ENCODE measurements at places on chromosomes 11 and 22. TPM values are rescaled to one million over a fixed set of nuclear protein-coding genes. Genes with fewer than 3 reads are reported as not detected.
A peak's percentile ranks its signal among the peaks of the same experiment; 100 is the strongest.

Gene GGT5
- total RNA-seq = 12.3 TPM

Gene GTPBP1
- total RNA-seq = 75.6 TPM

Gene AGBL2
- 11.1 TPM for total RNA-seq

Gene MRGPRX4
- not detected for total RNA-seq

Gene CCDC188
- not detected for total RNA-seq

Gene TNKS1BP1
- 74.3 TPM for total RNA-seq

Gene MS4A8
- total RNA-seq = 50.1 TPM

Gene AQP11
- 5.6 TPM for total RNA-seq

- no peak overlapping the region for H3K4me3 ChIP-seq
- H3K27me3 ChIP-seq = no peaks in the 10 kb centered on the region
- H3K27ac ChIP-seq = no peak overlapping the region
- no peaks in the 10 kb centered on the region for H3K36me3 ChIP-seq
- no peak for DNase-seq
Measured at GRCh38 chr11:44987506-44987905, 36.8 kb upstream of the TP53I11 start.

DNA sequence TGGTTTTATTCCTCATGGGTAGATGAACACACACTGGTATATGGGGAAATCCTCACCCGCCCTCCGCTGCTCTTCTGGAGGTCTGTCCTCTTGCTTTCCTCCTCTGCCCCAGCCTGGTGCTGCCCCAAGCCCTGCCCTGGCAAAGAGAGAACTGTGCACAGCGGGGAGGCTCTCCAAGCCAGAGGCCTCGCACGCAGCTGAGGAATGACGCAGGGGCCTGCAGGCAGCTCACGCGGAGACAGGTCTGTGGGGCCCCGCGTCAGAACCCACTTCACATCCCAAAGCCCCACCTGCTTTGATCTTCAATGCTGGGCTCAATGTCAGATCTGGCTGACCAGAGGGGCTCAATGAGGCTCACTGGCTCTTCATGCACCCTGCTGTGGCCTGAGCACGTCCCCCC, 10.0 kb downstream of the GATD1 start:
- H3K4me3 ChIP-seq = no peak overlapping the region
- no peaks in the 10 kb centered on the region for H3K27me3 ChIP-seq
- H3K27ac ChIP-seq = no peak overlapping the region
- no peaks in the 10 kb centered on the region for H3K36me3 ChIP-seq
- peaks cover 12% of the 10 kb centered on the region for H3K4me1 ChIP-seq

GRCh38 chr11:76339221-76339620, 41.7 kb downstream of the THAP12 start:
- H3K27me3 ChIP-seq = no peaks in the 10 kb centered on the region
- no peaks in the 10 kb centered on the region for H3K36me3 ChIP-seq
- H3K4me1 ChIP-seq = no peaks in the 10 kb centered on the region
- H3K4me3 ChIP-seq = no peak overlapping the region
- DNase-seq = peak; percentile 25

DNA sequence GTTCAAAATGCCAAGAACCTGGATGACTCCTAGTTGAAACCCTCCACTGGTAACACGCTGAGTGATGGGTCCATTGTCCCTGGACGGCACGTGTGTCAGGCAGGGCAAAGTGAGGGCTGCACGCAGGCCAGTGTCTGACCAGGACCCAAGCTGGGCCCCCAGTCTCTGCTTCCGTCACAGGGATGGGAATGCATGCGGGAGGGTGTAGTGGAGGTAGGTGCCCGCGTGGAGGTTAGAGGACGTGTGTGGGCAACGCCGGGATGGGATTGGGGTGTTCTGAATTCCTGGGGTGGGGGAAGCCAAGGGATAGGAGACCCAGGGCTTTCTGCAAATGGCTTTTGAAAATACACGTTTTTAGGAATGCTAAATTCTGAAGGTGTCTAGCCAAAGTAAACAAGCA, 943.3 kb downstream of the BRD1 start:
- H3K36me3 ChIP-seq = no peaks in the 10 kb centered on the region
- H3K4me3 ChIP-seq = no peak overlapping the region
- no peaks in the 10 kb centered on the region for H3K27me3 ChIP-seq
- H3K27ac ChIP-seq = no peak overlapping the region
- DNase-seq = no peak
- no peaks in the 10 kb centered on the region for H3K4me1 ChIP-seq

GRCh38 chr11:27196203-27196897, 155.7 kb downstream of the BBOX1 start:
- H3K4me1 ChIP-seq = peaks cover 12% of the 10 kb centered on the region
- H3K36me3 ChIP-seq = no peaks in the 10 kb centered on the region
- H3K4me3 ChIP-seq = no peak overlapping the region
- DNase-seq = no peak
- no peak overlapping the region for H3K27ac ChIP-seq

- DNase-seq = no peak
- H3K4me3 ChIP-seq = no peak overlapping the region
- H3K4me1 ChIP-seq = peaks cover 16% of the 10 kb centered on the region
- no peaks in the 10 kb centered on the region for H3K27me3 ChIP-seq
Measured at GRCh38 chr11:111718859-111719258, 47.3 kb downstream of the PPP2R1B start.

DNA sequence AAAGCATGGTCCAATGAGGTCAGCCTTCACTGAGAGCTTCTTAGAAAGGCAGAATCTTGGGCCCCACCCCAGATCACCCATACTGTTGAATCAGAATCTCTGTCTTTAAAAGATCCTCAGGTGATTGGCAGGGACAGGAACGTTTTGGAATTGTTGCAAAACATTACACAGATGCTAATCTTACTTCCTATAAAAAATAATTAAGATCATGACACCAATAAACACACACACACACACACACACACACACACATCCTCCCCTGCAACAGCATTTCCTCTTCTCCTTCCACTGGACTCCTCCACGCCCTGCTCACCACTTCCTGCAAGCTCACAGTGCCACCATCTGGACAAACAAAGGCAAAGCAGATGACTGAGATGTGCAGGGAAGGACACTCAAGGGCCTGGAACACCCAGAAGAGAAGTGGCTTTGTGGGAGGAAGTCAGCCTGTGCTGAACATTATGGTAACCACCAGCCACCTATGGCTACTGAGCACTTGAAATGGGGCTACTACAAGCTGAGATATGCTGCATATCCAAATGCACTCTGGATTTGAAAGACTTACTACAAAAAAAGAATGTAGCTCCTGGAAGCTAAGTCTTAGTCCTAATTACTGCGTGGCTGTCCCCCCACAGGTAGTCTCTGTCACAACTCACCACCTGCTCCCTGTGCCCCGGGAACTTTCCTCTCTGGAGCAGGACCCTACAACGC, 65.6 kb downstream of the BTG4 start:
- no peaks in the 10 kb centered on the region for H3K27me3 ChIP-seq
- H3K36me3 ChIP-seq = no peaks in the 10 kb centered on the region

GRCh38 chr11:94795476-94796189, 27.5 kb downstream of the AMOTL1 start:
- H3K4me3 ChIP-seq = no peak overlapping the region
- no peaks in the 10 kb centered on the region for H3K36me3 ChIP-seq
- peaks cover 23% of the 10 kb centered on the region for H3K4me1 ChIP-seq
- H3K27ac ChIP-seq = peak overlapping the region; percentile 45
- H3K27me3 ChIP-seq = no peaks in the 10 kb centered on the region
- no peak for DNase-seq

GRCh38 chr11:498297-499181, 8.5 kb downstream of the RNH1 start:
- H3K4me3 ChIP-seq = no peak overlapping the region
- H3K27me3 ChIP-seq = no peaks in the 10 kb centered on the region
- H3K4me1 ChIP-seq = peaks cover 8% of the 10 kb centered on the region
- H3K27ac ChIP-seq = no peak overlapping the region
- H3K36me3 ChIP-seq = peaks cover 7% of the 10 kb centered on the region

DNA sequence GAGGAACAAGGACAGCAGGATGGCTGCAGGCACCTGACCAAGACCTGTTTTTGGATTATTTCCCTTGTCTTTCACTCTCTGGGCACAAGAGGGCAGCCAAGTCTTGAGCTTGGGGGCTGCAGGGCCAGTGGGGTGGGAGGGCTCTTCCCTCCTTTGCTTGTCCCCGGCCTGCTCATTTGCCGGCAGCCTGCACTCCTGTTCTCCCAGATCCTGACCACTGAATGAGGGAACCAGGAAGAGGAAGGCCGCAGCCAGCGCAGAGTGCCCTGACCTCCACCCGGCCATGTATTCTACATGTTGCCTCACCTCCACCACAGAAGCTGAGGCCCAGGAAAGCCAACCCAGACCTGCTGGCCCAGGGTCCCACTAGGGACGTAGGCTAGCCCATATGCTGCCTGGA, 15.5 kb upstream of the NNMT start:
- H3K36me3 ChIP-seq = no peaks in the 10 kb centered on the region
- no peaks in the 10 kb centered on the region for H3K4me1 ChIP-seq
- no peak overlapping the region for H3K27ac ChIP-seq
- DNase-seq = no peak

- no peaks in the 10 kb centered on the region for H3K36me3 ChIP-seq
- no peaks in the 10 kb centered on the region for H3K27me3 ChIP-seq
- no peak overlapping the region for H3K4me3 ChIP-seq
- H3K4me1 ChIP-seq = no peaks in the 10 kb centered on the region
- DNase-seq = no peak
Measured at GRCh38 chr11:109911488-109911887, 181.7 kb upstream of the ZC3H12C start.

GRCh38 chr11:57219021-57219627, 17.9 kb downstream of the APLNR start:
- no peaks in the 10 kb centered on the region for H3K27me3 ChIP-seq
- H3K4me1 ChIP-seq = peaks cover 3% of the 10 kb centered on the region
- H3K4me3 ChIP-seq = no peak overlapping the region
- no peaks in the 10 kb centered on the region for H3K36me3 ChIP-seq
- no peak overlapping the region for H3K27ac ChIP-seq
- DNase-seq = no peak

DNA sequence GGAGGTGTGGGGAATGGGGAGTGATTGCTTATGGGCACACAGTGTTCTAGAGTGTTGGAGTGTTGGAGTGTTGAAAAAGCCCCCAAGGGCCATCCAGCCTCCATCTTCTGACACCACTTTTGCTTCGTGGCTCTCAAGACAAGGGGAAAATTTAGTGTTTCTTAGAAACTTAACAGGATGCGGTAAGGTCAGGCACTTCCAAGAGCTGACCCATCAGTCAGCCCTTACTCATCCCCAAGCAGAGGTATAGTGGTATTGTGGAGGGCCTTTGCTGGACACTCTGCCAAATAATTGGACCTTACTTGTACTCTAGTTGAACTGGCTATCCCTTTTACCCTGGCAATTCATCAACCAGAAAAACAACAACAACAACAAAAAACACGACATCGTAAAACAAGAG, 14.8 kb upstream of the ALDH3B2 start:
- no peak for DNase-seq
- no peak overlapping the region for H3K27ac ChIP-seq
- H3K27me3 ChIP-seq = peaks cover 6% of the 10 kb centered on the region
- no peaks in the 10 kb centered on the region for H3K4me1 ChIP-seq
- no peak overlapping the region for H3K4me3 ChIP-seq

DNA sequence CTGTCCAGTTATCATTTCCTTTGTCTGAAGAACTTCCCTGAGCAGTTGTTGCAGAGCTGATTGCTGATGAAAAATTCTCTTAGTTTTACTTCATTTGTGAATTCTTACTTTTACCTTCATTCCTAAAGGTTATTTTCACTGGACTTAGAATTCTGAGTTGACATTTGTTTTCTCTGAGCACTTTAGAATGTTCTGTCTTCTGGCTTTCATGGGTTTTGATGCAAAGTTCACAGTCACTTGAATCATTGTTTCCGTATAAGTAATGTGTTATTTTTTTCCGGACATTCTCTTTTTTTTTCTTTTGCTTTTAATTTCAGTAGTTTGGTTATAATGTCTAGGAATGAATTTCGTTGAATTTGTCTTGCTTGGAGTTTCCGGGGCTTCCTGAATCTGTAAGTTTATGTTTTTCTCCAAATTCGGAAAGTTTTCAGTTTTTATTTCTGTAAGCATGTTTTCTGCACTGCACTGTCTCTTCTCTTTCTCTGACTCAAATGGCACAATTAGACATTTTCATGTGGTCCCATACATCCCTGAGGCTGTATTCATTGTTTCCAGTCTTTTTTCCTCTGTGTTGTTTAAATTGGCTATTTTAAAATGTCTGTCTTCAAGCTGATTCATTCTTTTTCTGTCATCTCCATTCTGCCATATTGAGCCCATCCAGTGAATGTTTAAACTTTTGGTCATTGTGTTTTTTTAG, 68.5 kb upstream of the NARS2 start:
- no peaks in the 10 kb centered on the region for H3K36me3 ChIP-seq
- H3K27ac ChIP-seq = no peak overlapping the region
- H3K27me3 ChIP-seq = no peaks in the 10 kb centered on the region
- no peaks in the 10 kb centered on the region for H3K4me1 ChIP-seq

- no peak overlapping the region for H3K4me3 ChIP-seq
- no peak overlapping the region for H3K27ac ChIP-seq
- no peaks in the 10 kb centered on the region for H3K27me3 ChIP-seq
- DNase-seq = no peak
Measured at GRCh38 chr11:47347137-47347536, 5.4 kb downstream of the MYBPC3 start.

GRCh38 chr11:72962717-72963116, 148.5 kb downstream of the ATG16L2 start:
- H3K27ac ChIP-seq = no peak overlapping the region
- no peak for DNase-seq
- H3K4me3 ChIP-seq = no peak overlapping the region
- H3K4me1 ChIP-seq = no peaks in the 10 kb centered on the region

DNA sequence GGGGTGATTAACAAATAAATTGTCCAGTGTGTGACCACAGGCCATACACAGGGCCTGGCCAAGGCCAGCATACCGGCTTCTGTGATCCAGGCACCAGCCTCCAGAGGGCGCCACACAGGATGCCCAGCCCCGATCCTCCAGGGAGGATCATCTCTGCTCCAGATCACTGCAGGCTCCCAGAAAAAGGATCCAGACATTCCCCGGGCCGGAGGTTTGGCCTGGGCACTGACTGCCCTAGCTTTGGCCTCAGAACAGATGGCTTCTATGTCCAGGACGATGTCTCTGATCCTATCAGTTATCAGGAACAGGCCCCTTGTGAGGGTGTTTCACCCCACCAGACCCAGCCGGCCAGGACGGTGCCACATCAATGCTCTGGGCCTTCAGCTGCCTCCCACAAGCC, 74.5 kb upstream of the LMO1 start:
- DNase-seq = peak; percentile 61
- H3K27me3 ChIP-seq = peaks cover 8% of the 10 kb centered on the region
- H3K4me1 ChIP-seq = no peaks in the 10 kb centered on the region
- H3K36me3 ChIP-seq = no peaks in the 10 kb centered on the region
- no peak overlapping the region for H3K27ac ChIP-seq
- no peak overlapping the region for H3K4me3 ChIP-seq
